ENCODE measurements at places on chromosomes 3 and 15.
A peak's percentile ranks its signal among the peaks of the same experiment; 100 is the strongest.

- DNase-seq, result no peak
Measured at GRCh38 chr3:159922861-159923312, 65.7 kb upstream of the IL12A start.

DNA sequence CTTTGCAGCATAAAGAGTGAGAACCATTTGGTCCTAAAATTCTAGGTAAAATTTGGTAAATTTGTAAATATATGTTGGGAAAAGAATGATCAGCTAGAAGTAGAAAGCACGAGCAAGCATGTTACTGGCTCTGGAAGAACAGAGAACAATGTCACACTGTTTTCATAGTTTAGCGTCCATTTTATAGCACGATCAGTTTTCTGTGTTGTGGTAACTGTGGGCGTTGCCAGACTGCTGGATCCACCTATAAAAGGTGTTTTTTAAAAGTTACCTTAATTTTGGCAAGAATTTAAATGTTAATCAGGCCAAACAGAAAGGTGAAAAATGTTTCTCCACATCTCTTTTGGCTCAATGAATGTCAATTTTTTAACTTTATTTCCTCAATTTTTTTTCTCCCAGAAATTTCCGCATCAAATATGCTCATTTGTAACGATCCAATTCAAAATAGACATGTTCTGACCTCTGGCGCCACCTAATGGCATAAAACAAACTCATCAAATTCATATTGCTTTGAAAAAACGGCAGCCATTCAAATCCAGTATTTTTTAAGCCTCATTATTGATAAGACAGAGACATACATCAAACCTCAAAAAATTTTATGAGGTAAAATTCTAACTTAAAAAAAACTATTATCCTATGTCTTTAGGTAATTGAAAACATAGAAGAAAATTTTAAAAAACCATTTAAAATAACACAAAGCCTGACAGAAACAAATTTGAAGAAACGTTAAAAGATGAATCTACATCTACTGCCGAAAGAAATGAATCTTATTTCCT is 5.5 kb upstream of the GP5 start:
- peak; percentile 49 for DNase-seq

DNA sequence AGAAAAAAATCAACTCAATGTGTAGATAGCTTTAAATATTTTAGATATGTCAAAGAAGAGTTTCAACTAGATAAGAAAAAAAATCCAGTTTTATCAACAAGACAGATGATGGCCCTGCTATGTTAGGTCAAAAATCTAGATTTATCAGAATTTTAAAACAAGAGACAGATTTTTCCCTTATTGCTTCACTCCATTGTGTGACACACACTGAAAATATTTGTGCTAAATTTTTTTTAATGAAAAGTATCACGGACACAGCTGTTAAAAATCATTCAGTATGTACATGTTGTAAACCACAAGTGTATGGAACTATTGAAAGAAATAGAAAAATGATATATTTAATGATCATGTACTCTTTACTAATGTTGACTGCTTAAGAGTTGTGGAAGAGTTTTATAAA is 43.6 kb downstream of the FOXB1 start:
- DNase-seq, result no peak

DNA sequence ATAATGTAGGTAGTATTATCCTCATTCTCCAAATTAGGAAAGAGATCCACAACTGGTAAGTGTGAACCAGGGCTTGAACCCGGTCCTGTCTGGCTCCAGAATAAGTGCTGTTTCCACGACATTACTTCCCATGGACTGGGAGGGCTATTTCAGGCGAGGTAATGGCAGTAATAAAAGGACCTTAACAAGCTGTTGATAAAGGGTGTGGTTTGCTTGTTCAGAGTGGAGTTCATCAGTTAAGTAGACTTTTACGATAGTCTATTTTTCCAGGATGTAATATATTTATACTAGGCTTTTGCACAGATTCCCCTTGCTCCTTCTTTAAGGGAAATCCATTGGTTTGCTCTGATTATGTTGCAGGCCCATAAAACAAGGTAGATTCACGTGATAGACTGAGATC is 88.4 kb upstream of the TNFAIP8L3 start:
- no peak for DNase-seq

GRCh38 chr3:43523454-43524053 is 98.3 kb downstream of the ANO10 start:
- DNase-seq, result no peak

DNA sequence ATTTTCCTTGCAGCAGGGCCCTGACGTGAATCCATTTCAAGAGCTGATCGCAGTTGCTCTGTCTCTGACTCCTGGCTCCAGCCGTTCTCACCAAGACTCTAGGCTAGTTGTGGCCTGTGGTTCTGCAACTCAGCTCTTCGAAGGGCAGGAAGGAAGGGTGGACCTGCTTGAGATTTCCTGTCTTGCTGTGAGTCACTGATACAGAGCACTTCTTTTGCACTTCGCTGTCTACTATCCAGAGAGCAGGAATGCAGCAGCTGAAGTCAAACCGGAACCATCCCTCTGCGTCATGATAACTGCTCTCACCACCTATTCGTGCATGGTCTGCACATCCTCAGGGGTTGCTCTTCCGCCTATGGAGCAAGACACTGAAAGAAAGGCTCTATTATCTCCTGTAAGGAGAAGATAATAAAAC is 59.7 kb downstream of the RAP2B start:
- DNase-seq, result no peak

GRCh38 chr3:111610612-111611054 is 15.5 kb upstream of the ZBED2 start:
- DNase-seq, result no peak

DNA sequence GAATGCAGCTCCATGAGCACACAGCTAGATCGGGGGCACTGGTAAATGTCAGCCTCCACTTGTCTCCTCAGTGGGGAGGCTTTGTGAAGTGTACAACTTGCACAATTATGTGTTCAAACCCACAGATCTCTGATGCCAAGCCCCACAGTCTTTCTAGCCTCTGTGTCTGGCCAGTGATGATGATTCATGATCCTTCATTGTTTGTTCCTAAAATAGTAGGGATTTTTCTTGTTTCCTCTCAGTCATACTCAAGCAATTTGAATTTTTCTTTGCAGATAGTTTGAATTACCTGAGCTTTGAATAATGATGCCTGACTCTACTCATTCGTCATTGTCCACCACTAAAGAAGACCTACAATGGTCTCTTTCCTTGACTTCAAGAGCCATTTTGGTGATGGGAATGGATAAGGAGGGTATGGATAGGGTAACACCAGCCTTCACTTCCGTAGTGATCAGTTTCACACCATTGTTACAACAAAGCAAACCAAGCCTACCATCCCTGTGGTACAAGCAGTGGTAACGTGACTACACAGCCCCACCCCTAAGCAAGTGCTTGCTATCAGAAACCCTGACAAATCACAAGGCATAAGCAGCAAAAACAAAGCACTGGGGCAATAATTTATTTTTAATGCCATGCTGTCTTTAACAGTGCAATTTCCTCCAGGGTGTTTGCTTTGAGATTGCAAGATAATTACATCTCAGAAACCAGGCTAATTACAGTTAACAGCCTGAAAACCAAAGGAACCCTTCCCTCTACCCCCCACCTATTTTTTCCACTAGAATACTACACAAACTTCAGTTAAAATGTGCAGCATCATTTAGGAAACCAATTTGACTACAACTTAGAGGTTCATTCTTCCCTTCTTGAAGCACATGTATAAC is 114.1 kb upstream of the PPP2R3A start:
- no peak for DNase-seq

GRCh38 chr3:190585805-190586630 is 72.1 kb downstream of the IL1RAP start:
- peak; percentile 93 for DNase-seq

GRCh38 chr15:39756806-39757522 is 25.7 kb downstream of the FSIP1 start:
- DNase-seq, result peak; percentile 40

GRCh38 chr15:65032801-65033537 is 3.5 kb upstream of the MTFMT start:
- DNase-seq, result peak; percentile 60

DNA sequence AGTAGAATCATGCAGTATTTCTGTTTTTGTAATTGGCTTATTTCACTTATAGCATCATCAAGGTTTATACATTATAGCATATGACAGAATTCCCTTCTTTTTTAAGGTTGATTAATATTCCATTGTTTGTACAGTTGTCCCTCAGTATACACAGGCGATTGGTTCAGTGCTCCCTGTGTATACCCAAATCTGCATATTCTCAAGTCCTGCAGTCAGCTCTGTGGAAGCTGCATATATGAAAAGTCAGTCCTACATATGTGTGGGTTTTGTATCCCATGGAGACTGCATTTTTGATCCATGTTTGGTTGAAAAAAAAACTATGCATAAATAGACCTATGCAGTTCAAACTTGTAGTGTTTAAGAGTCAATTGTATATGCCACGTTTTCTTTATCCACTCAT is 127.7 kb downstream of the ISL2 start:
- no peak for DNase-seq

All from Caki2 (cell line).